ENCODE measurements at places on chromosomes 12 and 14.
A peak's percentile ranks its signal among the peaks of the same experiment; 100 is the strongest.

DNA sequence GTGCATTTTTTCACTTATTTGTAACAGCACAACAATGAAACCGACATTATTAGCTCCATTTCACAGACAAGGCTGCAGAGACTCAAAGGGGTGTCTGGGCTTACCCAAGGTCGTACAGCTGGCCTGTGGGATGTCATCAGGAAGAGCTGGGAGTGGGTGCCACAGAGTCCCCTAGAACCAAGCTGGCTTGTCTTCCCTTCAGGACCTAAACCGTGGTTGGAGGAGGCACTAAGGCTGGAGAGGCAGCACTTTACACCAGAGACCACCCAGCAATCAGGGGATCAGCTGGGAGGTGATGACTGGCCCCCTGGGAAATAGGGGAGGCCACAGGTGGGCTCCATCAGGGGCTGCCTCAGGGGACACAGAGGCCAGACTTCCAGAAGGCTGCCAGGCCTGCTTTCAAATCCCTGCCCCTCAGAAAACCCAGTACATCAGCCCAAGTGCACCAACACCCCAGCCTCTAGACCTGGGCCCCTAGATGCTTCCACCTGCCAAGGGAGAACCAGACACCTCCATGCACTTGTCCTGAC lies 28.3 kb downstream of the DIO3 start:
- DNase-seq = no peak

GRCh38 chr14:30115756-30116155 lies 188.1 kb upstream of the PRKD1 start:
- no peak for DNase-seq

DNA sequence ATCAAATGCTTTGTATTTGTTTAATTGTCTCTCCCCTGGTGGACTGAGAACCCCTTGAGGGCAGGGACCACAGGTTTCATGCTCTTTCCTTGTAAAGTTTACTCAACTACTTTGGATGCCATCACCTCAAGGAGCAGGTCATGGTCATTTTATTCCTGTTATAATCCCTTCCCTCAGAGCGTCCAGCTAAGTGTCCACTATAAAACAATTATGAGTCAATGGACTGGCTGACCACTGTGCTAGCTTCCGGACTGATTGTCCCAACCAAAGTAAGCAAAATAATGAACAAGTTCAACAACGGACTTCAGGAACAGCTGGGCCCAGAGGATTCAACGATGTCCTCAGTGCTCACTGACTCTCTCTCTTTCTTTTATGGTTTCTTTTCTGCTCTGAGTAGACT lies 18.2 kb downstream of the AK7 start:
- DNase-seq = no peak

DNA sequence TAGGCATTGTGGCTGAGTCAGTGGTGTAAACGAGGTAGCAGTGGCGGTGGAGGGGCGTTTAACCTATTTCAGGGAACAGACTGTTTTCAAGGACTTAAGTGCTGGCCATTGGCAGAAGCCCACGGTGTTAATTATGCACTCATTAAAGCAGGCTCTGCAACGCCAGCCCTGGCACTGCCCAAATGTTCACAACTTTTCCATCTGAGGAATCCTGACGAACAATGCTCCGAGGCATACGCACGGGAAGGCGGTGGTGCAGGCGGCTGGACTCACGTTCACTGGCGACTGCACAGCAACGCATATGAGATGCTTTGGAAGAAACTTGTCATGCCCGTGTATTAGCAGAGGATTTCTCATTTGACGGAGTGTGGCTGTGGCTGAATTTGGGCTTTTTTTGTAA lies 70.6 kb upstream of the SLC24A4 start:
- no peak for DNase-seq

DNA sequence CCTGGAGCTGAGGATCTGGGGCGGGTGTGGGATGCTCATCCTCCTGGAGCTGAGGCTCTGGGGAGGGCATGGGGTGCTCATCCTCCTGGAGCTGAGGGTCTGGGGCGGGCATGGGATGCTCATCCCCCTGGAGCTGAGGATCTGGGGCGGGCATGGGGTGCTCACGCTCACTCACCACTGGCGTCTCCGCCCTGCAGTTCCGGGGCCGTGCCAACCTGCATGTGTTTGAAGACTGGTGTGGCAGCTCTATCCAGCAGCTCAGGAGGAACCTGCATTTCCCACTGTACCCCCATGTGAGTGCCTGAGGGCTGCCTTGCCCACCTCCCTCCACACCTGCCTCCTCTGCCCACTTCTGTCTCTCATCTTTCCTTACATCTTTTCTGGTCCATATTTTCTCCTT lies 84.4 kb downstream of the B4GALNT3 start:
- DNase-seq = no peak

DNA sequence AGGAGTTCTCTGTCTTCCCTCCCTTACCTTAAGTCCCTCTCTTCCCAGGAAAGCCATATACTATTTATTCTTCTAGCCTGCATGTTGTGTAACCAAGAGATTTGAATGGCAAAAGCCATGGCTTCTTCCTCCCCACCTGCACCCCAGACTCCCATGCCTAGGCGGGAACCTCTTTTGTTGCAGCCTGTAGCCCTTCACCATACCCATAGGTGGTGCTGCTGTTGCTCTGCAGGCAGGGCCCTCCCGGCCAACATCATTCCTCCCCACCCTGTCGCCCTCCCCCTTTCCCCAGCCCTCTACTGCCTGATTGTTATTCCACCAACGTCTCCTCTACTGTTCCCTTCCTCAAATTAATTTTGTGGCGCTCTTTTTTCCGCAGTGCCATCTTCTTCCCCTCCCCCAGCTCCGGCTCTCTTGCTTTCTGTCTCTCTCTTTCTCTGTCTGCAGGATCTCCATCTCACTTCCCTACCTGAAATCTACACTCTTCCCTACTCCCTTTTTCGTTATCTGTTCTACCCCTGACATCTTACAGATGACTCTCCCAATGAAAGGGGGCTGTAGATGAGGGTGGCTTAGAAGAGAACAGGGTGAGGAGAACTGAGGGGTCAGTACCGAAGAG lies 13.8 kb downstream of the NGDN start:
- DNase-seq = no peak

GRCh38 chr14:85617791-85618190 lies 87.8 kb downstream of the FLRT2 start:
- DNase-seq = no peak

DNA sequence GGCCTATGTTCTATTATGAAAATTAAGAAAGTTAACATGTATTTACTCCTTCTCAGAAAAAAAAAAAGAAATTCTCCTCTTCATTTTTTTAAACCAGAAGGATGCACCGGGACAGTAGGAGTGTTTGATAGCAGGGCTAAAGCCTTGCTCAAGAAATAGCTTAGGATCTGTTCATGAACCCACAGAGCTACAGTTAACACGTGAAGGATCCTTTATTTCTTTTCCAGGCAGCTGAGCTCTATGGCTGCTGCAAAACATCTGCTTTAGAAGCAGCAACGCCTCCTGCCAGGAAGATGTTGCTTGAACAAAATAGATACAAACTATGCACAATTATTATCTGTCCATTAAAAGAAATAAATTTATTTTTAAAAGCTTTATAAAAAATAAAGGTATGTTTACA lies 254.8 kb downstream of the PRKD1 start:
- DNase-seq = no peak

DNA sequence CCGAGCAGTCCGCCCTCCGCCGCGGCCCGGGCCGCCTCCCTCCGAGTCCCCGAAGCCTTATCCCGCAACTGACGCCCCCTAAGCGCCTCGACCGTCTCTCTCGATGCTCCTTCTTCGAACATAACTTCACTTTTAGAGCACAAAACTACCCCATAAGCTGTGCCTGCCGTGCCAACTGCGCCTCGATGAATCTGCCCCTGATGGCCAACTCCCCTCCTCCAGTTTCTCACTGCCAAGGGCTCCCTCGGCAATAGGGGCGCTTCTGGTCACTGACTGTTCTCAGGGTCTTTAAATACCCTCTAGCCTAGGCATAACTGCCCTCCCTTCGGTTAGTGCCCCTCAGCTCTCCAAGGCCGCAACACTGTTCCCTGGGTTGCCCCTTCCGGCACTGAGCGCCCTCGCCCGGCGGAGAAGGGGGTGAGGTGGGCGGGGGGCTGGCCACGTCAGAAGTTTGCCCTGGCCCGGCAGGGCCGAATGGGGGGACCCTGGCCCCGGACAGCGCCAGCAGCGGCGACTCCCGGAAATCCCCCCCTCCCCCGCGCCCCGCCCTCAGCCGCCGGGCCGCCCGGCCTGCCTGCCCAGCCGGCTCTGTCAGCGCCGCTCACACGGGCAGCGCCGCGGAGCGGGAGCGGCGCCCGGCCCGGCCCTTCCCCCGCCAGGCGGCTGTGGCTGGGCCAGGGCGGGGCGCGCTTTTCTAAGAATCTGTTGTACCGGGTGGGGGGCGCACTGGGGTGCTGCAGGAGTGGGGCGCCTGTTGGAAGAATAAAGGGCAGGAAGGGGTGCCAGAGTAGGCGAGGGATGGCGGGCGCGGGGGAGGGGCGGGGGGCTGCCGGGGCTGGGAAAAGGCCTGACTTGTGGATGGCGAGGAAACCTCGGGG lies 10.6 kb downstream of the RARG start:
- DNase-seq = peak; percentile 72

DNA sequence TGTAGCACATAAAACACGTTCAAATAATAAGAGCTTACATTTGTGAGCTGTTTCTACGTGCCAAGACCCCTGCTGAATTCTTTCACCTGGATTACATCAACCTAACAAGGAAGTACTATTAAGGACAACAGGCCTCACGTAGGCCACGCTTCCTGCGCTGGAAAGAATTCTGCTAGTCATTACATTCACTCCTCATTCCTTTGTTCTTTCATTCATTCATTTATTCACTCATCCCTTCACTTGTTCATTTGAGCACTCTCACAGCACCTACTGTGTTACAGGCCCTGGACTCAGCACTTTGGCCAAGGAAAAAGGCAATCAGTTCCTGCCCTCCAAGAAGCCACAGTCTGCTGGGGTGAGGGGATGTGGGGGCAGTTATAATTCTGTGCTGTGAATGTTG lies 28.2 kb downstream of the TESC start:
- no peak for DNase-seq

Data from renal cortex interstitium (tissue), 15 donors.